ENCODE measurements at places on chromosomes 4 and X.

DNA sequence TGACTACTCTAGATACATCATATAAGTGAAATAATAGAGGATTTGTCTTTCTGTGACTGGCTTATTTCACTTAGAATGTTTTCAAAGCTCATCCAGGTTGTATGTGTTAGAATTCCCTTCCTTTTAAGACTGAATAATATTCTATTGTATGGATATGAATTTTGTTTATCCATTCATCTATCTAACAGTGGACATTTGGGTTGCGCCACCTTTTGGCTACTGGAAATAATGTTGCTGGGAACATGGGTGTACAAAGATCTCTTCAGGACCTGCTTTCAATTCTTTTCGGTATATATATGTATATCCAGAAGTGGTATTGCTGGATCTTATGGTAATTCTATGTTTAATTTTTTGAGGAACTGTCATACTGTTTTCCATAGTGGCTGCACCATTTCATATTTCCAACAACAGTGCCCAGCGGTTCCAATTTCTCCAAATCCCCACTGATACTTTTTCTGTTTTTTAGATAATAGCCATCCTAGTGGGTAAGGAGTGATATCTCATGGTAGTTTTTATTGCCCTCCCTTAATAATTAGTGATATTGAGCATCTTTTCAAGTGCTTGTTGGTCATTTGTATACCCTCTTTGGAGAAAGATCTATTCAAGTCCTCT lies 3.4 kb upstream of the SCD5 start:
- no peak for DNase-seq

GRCh38 chrX:31540313-31540712 lies 468.5 kb upstream of the FTHL17 start:
- DNase-seq = no peak

DNA sequence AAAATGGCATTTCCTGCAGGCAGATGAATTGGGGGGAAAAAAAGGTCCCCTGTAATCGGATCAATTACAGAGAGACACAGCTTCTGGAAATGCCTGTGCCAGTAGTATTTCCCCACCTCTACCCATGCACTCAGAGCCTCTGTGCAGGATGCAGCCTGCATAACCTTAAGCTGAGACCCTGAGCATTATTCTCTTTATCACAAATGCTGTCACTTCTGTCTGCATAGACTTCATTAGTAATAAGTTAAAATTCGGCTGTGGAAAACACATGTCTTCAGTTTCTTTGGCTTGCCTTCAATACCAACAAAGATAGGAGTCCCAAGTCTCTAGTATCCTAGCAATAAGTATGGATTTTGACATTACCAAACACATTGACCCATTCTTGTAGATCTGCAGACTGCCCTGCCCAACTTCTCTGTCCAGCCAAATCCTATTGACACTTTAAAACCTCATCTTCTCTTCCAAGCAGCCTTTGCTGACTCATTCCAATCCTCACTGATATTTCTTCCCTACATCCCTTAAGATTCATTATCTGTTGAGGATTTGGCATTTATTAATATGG lies 70.8 kb downstream of the LUZP4 start:
- DNase-seq = no peak

GRCh38 chr4:17324386-17324830 lies 187.5 kb downstream of the QDPR start:
- DNase-seq = peak; percentile 80

DNA sequence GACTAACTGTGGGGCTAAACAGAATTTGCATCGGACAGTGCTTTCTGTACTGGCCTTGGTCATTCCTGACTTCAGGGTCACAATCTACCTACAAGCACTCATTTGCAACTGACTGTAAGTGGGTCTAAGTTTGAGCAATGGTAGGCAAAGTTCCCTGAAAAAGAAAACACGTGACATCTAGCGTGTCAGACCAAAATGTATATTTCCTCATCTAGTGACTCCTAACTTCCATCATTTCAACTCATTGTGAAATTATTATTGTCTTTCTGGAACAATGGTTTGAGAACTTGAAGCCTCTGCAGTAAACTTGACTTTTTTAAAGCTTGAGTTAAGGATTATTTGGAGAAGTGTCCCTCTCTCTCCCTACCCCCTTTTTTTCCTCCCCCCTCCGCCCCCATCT lies 113.6 kb downstream of the MID1 start:
- DNase-seq = no peak

DNA sequence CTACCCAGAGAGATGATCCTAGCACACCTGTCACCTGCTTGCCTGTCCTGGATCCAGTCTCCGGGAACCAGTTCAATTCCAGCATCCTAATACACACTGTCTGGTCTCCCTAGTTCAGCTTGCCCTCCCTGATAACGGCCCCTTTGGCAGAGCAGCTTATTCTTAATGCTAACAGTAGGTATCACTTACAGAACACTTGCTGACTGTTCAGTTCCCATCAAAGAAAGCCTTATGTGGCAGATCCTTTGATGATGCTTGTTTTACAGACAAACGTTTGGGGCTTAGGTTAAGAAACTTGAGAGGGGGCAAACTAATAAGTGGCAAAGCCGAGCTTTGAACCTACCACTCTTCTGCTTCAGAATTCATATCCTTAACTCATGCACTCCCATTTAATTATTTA lies 890 bp downstream of the RASSF6 start:
- no peak for DNase-seq

DNA sequence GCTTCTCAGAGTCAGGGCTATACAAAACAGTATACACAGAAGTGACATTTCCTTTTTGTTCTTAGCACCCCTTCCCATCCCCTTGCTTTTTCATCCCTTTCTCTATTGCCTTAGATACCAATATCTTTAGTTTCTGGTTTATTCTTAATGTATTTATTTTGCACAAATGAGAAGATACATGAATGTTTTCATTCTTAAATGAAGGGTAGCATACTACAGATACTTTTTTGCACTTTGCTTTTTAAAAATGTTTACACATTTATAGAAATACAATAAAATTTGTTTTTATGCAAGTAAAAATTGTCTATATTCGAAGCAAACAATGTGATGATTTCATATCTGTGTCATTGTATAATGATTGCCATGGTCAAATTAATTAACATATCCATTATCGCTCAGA lies 33.1 kb downstream of the TSPAN7 start:
- no peak for DNase-seq

DNA sequence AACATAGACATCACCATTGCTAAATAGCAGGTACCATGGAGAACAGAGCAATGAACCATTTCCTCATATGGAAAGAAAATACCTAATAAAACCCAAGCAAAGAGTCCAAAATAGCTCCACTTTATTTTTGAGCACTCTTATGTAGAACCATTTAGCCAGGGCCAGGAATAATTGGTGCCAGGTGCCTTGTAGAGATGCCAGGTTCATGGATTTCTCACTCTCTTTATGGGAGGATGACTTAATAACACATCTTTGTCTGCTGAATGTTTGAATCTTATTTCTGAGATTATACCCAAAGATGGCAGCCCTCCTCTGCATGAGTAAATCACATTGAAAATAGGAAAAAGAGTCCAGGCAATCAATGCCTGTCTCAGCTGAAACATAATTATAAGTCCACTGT lies 212.3 kb upstream of the SFRP2 start:
- DNase-seq = no peak

DNA sequence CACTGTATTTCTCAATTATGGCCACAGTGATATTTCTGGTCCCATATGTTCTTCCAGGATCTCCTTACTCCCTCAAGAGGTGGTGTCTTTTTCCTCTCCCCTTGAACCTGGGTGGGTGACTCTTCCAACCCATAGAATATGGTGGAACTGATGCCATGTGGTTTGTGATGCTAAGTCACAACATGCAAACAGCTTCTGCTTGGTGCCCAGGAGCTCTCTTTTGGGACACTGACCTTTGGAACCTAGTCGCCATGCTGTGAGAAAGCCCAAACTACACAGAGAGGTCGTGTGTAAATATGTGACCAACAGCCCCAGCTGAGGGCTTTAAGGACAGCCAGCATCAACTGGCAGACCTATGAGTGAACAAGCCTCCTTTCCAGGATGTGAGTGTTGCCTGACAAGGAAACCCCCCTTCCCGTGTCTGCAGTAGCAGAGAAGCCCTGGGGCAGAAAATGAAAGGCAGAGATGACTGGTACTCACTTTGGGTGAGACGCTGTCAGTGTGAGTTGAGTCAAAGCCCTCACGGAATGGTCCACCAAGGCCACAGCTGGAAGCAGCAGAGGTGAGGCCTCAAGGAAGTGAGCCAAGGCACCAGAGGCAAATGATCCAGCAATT lies 223.4 kb downstream of the BCOR start:
- no peak for DNase-seq

- no peak for DNase-seq
Observed at GRCh38 chr4:187814737-187815465, 180.7 kb upstream of the ZFP42 start.

GRCh38 chr4:38149997-38150671 lies 189.9 kb downstream of the PTTG2 start:
- no peak for DNase-seq

DNA sequence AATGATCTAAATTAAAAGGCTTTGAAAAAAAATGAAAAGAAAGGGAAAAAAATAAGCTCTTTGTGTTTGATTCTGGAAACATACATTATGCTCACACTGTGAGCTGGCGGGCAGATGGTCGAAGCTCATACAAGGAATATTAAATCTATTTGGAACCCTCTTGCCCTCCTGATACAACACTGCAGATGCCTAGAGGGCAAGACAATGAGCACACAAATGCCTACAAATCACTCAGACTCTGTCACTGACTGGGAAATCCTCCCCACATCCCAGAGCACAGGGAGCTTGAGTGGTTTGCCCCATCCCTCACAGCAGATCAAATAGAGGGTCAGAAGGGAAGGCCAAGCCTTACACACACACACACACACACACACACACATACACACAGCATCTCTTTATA lies 320.4 kb downstream of the HNRNPD start:
- no peak for DNase-seq

All from putamen (tissue), 1 donor.